ENCODE measurements at places on chromosomes 12 and 14.

DNA sequence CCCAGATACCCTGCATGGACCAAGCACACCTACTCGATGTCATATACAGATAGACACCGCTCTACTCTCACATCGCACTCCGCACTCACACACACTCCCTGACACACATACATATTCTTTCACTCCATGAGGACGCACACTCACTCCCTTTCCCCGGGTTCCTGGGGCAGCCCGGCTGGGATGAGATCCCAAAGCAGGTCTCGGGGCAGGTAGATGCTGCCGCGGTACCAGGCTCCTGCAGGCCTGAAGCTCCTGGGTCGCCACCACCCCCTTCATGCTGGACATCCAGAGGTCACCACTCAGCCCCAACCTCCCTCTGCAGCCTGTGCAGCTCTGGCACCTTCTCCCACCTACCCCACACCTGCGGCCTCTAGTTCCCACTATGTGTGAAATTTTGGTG is 2.3 kb downstream of the C1QL4 start:
- no peak for DNase-seq

DNA sequence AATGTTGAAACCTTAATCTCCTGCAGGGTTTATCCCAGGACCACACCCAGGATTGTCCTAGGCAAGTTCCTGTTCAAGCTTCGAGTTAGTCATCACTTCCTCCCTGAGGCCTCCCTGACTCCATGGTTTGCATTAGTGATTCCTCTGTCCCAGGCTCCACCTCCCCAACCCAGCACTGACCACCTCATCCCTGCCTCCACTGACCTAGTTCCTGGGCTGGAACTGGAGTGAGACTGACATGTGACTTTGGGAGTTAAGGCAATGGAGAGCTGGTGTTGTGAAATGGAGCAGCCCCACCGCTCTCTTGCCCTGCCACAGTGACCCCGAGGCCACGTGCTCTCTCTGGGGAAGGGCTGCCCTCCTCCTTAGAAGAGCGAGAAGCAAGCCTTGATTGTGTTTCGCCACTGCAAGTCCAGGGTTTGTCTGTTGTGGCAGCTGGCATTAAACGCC is 15.8 kb upstream of the DTX1 start:
- no peak for DNase-seq

GRCh38 chr14:56351861-56352260 is 227.7 kb upstream of the TMEM260 start:
- DNase-seq: no peak

GRCh38 chr14:105430565-105430964 is 10.9 kb downstream of the MTA1 start:
- DNase-seq: no peak

- DNase-seq: no peak
These were observed 2.0 kb upstream of the SETD1B start for GRCh38 chr12:121801595-121802484.

GRCh38 chr14:89626233-89626806 is 209.3 kb upstream of the FOXN3 start:
- DNase-seq: no peak

GRCh38 chr12:72346363-72346944 is 74.3 kb downstream of the TRHDE start:
- peak; percentile 58 for DNase-seq

- no peak for DNase-seq
These were observed 6.1 kb downstream of the CARMIL3 start for GRCh38 chr14:24057867-24058259.

DNA sequence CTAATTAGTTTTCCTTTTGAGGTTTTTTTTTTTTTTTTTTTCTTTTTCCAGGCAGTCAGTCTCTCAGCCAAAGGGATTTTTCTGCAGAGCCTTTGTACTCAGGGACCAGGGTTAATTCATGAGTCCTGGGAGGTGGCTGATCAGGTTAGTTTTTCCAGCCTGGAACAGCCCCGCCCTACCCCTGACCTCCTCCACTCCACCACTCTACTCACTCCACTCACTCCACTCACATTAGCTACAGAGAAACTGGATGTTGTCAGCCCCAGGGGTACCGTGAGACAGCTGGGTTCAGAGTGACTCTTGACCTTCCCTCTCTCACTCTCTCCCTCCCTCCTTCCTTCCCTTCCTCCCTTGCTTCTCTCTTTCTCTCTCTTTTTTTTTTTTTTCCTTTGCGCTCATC is 161.0 kb downstream of the CRADD start:
- DNase-seq: no peak

DNA sequence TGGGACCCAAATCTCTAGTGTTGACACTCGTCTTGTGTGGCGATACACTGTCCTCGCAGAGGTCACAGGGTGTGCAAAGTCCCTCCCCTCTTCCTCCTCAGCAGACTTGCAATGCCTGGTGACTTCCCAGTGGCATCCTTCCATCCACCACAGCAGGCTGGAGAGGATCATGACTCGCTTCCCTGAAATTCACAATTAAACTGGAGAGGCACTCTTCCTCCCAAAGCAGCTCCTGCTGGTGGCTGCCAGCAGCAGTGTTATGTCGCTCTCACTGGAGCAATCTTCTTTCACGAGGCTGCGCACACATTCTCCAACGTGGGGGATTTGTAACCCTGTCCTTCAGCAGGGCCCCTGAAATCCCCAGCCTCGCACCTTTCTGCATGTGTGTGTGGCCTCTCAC is 145.2 kb upstream of the TMCC3 start:
- DNase-seq: no peak

GRCh38 chr14:71203306-71203705 is 296.0 kb downstream of the PCNX1 start:
- DNase-seq: no peak

DNA sequence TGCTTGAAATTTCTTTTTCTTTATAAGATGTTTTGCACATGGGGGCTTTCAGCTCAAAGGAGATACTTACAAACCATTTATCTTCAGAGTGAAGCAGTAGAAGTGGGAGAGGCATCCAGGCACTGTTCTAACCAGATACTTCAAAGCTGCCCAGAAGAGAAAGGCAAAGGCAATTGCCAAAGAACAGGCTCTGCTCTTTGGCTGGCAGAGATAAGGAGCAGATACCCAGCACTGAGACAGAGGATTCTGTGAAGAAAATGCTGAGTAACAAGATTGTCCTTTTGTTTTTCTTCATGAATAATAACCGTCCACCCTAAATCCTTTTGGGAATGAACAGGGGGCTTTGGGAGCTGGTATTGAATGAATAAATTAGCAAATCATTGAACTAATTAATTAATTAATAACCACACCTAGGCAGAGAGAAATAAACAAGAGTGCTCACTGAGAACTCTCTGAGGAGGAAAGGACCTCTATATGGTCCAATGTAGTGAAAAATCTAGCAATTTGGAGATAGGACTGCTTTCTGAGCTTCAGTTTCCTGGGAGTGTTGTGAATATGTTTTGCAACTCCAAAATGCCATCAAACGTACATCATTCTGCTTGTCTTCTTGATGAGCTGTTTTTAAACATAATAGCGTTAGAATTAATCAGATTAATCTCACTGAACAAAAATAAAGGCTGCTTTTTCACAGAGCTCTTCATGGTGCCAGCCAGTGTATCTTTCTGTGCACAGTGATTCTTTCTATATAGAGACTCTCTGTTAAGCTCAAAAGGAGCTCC is 192.8 kb upstream of the AMIGO2 start:
- DNase-seq: no peak

DNA sequence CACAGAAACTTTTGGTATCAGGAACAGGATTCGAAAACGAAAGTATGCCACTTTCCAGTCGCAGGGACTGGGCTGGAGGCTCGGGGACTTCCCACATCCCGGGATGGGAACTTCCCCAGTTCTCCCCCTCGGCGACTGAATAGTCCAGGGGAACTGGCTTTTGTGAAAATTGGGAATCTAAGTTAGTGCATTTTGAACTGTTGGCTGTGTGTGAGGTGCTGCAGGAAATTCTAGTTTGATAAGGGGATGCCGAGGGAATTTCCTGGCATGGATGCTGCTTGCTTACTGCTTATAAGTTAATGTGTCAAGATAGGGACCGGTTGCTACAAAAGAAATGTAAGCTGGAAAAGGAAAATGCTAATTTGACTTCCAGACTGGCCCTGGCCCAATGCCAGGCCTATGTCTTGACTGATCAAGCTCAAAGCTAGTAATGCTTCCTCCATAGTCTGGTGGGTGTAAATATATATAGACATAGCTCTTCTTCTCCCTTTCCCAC is 73.4 kb upstream of the EIF5 start:
- peak; percentile 25 for DNase-seq

GRCh38 chr14:50600849-50601248 is 40.9 kb downstream of the ATL1 start:
- no peak for DNase-seq

DNA sequence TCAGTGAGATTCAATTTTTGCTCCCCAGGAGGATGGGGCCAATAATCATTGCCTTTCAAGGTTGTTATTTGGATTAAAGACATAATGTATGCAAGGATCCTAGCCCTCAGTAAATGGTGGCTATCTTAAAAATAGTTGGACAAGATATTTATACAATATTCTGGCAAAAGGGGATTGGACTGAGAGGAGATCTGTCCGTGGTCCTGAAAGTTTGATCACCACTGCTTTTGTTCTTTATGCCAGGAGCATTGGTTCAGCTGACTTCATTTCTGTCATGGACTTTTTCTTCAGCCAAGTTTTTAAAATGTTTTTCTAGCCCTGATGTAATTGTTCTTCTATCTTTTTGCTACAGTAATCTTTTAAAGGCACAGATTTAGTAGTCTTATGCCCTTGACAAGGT is 70.2 kb upstream of the TCL1A start:
- peak; percentile 62 for DNase-seq

DNA sequence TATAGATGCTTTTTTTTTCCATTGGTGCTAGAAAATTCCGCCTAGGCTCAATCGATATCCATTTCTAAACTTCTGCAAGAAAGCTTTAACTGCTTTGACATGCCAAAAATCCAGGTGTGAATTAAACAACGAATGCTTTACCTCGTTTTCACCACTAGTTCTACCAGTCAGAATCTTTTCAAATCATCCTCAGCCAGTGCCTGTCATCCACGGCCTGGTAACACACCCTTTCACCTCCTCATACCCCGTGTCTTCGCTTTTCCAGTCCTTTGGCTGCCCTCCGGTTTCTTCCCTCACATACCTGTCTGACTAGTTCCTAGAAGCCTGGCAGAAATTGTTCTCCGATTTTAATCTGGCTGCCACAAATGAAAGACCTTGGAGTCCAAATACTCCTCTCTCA is 1.4 kb upstream of the PHC1 start:
- peak; percentile 41 for DNase-seq

DNA sequence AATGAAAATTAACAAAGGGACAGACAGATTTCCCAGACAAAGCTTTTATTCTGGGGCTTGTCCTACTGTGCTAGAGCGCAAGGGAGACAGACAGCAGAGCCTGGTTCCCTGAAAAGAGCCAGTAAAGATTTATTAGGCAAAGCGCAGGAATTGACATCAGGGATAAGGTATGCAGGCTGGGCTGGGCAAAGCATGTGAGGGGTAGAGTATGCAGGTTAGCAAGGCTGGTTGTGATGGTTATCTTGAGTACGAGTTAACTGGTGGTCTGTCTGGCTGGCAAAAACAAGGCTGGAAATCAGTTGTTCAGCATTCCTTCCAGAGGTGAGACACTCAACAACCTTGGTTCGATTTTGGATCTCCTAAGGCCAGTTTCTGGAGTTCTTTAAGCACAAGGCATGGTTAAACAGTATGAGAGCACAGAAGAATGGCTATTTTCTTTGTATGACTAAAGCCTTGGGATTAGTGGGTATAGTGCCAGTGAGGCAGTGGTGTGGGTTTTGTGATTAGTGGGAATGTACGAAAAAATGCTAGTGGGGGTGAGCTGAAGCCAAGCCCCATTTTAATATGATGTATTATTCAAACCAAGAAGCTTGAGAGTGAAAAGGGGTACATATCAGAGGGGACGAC is 30.9 kb downstream of the BTBD7 start:
- no peak for DNase-seq

DNA sequence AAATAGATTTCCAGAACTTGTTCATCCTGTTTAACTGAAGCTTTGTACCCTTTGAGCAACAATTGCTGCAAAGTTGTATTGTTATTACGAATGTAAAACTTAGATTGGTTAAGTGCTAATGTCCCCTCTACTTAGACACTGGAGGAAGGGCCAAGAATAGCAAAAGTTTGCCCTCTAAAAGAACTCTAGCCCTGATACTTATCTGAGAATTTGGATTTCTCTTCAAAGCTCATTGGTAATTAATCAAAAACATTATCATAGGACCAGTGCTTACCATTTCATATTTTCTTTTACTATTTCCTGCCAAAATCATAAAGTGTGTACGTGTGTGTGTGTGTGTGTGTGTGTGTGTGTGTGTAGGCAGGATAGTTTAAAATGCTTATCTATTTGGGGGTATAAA is 58.2 kb downstream of the LMNTD1 start:
- no peak for DNase-seq

GRCh38 chr12:101086490-101087135 is 123.4 kb downstream of the SLC5A8 start:
- no peak for DNase-seq

GRCh38 chr14:89589400-89590118 is 172.5 kb upstream of the FOXN3 start:
- no peak for DNase-seq

DNA sequence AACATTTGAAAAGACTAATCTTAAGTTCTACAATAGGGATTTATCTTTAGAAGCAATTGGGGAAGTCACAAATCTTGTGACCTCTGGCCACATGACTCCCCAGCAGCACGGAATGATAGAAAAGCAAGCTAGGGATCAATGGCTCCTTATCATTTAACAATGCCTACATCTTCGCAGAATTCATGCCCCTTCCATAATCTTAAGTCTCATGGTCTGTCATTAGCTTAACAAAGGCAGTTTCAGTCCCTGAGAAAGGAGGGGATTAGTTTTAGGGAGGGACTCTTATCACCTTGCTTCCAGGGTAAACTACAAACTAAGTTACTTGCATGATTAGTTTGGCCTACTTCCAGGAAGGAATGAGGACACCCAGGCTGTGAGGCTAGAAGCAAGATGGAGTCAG is 486.0 kb downstream of the RMST start:
- DNase-seq: no peak

- no peak for DNase-seq
These were observed 281.1 kb downstream of the ERC1 start for GRCh38 chr12:1272142-1272541.

DNA sequence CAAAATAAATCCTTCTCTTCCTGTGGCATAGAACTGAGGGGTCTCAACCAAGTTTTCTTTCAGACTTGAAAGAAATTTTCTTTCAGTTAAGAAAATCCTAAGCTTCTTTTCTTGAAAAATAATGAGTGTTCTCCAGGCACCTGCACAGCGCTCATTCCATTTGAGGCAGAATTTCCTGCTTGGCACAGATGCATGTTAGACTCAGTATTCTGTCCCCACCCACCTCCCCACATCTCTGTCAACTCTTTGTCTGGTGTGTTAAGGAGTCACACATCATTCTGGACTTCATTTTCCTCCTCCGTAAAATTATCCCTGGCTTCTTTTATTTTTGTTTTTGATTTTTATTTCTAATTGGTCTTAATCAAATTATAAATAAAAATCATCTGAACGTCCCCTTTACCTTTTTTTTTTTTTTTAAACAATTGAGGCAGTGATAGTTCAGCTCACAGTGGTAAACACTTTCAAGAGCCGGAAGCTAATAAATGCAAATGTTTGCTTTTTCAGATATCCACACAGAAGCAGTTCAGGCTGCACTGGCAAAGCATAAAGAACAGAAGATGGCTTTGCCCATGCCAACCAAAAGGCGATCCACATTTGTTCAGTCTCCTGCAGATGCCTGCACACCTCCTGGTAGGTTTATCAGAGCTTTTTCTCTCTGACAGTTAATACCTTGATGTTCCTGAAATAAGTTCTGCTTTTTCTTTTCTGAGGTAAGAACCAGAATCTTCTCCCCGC is 104.0 kb upstream of the ATF1 start:
- DNase-seq: no peak

Data from spinal cord (tissue), 10 donors.